Mucosa of descending colon (tissue), 3 donors: ENCODE measurements at places on chromosomes 2 and 18. TPM values are rescaled to one million over a fixed set of nuclear protein-coding genes. Genes with fewer than 3 reads are reported as not detected.

Gene MC5R
- not detected for total RNA-seq

Gene COMMD1
- 24.8 TPM for total RNA-seq

Gene CMPK2
- total RNA-seq, result 15.8 TPM

Gene CXCR1
- total RNA-seq, result 0.13 TPM

DNA sequence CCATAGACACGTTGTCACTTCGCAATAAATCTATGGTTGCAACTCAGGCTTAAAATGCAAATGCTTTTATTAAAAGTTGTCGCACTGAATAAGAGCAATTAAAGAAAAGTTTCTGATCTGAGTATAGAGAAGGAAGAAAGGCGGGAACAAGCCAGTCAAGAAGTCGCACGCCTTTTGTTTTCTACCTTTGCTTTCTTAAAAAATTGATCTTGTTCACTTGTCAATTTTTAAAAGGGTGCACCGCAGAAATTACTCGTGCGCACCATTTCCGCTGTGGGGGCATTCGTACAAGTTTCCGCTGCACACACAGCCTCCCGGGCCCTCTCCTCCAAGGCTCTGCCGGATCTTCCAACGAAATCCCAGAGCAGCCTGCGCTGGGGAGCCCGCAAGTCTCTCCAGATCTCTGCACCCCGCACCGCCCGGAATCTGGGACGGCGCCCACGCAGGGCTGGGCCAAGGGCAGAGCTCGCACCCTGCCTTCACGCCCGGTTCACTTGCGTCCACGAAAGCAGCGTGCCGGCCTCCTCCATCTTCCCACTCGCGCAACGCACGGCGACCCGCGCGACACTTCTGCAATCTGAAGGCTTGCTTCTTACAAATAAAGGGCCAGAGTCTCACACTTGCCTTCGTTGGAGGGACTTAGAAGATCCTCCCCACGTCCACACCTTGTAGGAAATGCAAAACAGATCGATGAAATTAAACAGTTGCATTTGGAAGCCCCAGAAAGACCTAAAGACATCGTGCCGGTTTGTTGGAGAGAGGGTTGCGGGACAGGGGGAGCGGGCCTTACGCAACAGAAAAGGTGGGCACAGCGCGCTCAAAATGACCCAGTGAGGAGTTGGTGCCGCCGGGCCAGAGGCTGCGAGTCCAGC lies 2.6 kb upstream of the SALL3 start:
- no peak for DNase-seq

GRCh38 chr2:45860136-45861121 lies 209.0 kb downstream of the PRKCE start:
- peak; percentile 39 for DNase-seq

- DNase-seq, result no peak
These were observed 27.8 kb downstream of the USP40 start for GRCh38 chr2:233538741-233539140.

DNA sequence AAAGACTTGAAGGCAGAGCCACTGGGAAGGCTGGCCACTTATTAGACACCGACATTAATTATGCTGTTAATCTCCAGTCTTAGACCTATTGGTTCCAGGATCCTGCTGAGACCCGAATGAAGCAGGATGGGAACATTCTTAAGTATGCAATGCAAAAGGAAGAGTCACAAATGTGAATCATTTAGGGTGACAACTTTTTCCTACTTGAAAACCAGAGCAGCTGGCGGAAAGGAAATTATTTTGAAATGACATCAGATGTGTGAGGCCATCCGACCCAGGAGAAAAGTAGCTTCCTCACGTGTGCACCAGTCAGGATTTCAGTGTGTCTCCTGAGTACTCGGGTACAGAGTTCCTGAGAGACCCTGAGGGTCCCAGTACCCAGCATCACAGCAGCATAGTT lies 222.9 kb upstream of the NCKAP5 start:
- DNase-seq, result no peak

DNA sequence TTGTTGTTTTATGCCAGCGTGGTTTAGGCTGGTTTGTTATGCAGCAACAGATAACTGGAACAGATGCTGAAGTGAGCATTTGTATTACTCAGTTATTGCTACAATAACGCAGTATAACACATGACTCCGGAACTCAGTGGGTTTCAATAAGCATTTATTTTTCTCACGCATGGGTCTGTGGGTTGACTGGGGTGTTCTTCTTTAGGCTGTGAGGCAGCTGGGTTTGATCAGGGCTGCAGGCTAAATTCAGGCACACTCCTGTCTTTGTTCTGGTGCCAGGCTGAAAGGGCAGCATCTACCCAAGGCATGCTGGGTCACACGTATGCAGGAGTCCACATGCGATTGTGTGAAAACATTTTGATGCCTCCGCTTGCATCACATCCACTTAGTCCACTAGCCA lies 3.8 kb upstream of the SLC1A4 start:
- no peak for DNase-seq
